Fibroblast of the aortic adventitia (primary cell): ENCODE measurements at places on chromosomes 5 and 9.

GRCh38 chr5:93717162-93717561 is 24.2 kb downstream of the POU5F2 start:
- peak; percentile 37 for DNase-seq

DNA sequence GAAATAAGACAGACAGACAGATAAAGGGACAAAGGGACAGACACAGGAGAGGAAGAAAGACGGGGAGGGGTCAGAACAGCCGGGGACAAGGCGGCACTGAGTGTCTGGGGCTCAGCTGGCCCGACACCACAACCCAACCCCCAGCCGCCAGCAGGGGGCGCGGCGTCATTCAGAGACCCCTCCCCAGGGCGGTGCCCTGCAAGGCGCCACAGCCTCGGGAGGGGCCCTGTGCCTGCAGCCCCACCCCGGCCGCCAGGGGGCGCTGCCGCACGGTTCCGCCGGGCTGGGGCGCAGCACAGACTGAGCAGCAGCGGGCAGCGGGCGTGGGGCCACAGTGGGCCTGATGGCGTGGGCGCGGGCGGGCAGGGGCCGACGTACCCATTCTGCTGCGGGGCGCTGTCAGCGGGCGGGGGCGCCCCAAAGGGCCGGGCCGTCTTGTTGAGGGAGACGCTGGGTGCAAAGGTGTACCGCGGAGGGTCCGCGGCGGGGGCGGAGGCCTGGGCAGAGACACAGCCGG is 5.9 kb downstream of the PDLIM7 start:
- peak; percentile 28 for DNase-seq

GRCh38 chr9:134223591-134224122 is 59.3 kb upstream of the RNU6ATAC start:
- DNase-seq: no peak

GRCh38 chr5:57676222-57677098 is 193.8 kb upstream of the ACTBL2 start:
- DNase-seq: peak; percentile 79

GRCh38 chr5:116525674-116526073 is 48.9 kb downstream of the SEMA6A start:
- no peak for DNase-seq

DNA sequence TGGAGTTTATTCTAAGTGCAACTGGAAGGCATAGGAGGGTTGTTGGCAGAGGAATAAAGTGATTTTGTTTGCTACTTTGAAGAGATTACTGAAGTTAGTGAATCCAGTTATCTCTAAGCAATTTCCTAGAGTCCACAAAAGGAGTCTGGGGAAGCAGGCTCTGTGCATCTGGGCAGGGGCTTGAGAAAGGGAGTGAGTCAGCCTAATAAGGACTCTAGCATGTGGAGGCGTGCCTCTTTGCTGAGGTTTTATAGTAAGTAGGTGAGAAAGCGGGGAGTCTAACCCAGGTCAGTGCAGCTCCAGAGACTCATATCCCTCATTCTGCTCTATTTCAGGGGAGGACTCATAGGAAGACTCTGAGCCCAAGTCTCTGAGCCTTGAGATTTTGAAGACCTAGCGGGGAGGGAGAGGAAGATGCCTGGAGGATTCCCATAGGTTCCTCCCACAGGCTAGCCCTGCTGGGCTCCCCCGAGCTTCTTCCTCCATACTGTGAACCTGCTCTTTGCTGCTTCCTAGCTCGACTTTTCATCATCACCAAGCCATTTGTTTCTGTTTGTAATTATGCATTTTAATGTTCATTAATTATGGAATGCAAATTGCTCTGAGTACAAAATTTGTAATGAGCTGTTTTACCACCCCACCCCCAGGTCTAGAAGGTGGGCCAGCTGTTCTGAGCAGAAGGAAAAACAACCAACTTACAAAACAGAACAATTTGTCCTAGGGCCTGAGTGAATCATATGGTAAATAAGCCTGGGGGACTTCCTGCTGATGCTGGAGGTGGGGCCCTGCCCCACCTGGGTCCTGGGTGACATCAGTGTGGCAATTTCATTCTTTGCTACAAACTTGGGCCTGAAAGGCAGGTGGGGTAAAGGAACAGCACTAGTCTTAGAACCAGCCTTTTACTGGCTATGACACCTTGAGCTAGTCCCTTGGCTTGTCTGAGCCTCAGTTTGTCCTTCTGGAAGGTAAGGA is 150.2 kb downstream of the TRIM32 start:
- DNase-seq: no peak

- DNase-seq: no peak
These were observed 36.9 kb upstream of the GLRA1 start for GRCh38 chr5:151961557-151961956.

DNA sequence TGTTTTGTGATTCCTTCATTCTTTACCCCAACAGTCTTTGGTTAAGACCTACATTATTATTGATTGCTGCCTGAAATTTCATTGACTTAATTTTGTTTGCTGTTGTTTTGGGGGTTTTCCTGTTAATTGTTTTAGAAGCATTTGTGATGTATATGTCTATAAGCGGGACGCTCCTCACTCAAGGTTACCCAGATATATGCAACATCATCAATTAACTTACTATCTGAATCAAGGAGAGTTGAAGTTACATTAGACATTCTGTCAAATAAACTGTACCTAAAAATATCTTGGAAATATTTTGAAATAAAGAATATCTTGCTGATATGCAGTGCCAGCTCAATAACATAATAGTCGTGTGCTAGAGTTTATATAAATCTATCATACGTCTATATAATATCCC is 125.9 kb upstream of the CDH18 start:
- no peak for DNase-seq

- no peak for DNase-seq
These were observed 71.2 kb downstream of the ZCCHC7 start for GRCh38 chr9:37191403-37192089.

DNA sequence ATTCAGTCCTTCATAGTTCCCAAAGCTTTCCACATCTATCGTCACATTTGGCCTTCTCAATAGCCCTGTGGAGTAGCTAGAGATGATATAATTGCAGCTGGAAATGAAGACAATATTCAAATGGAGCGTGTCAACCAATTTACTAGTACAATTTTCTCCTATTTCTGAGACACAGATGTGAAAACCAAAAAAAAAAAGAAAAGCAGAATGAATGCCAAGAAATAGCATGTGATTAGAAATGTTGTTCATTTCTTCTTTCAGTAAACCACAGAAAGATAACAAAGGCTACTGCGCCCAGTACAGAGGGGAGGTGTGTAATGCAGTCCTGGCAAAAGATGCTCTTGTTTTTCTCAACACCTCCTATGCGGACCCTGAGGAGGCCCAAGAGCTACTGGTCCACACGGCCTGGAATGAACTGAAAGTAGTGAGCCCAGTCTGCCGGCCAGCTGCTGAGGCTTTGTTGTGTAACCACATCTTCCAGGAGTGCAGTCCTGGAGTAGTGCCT is 99.0 kb downstream of the MUSK start:
- peak; percentile 96 for DNase-seq

- no peak for DNase-seq
These were observed 32.0 kb downstream of the TJP2 start for GRCh38 chr9:69206047-69206446.

DNA sequence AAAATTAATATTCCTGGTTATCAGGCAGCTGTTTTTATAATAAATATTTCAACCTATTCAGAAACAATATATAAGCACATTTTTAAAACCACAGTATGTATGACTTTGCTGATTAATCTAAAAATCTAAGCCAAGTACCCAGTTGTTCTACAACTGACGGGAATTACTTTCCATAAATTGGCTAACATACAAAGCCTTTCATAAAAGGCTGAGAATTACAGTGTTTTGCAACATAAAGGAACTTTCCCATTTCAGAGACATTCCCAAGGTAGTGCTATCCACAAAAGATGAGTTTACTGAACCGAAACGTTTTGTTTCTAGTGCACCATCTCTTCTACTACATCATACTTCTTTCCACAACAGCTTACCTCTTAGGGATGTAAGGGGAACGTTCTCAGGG is 7.2 kb downstream of the RNF145 start:
- peak; percentile 62 for DNase-seq

- no peak for DNase-seq
These were observed 67.3 kb downstream of the STRBP start for GRCh38 chr9:123201083-123201482.

DNA sequence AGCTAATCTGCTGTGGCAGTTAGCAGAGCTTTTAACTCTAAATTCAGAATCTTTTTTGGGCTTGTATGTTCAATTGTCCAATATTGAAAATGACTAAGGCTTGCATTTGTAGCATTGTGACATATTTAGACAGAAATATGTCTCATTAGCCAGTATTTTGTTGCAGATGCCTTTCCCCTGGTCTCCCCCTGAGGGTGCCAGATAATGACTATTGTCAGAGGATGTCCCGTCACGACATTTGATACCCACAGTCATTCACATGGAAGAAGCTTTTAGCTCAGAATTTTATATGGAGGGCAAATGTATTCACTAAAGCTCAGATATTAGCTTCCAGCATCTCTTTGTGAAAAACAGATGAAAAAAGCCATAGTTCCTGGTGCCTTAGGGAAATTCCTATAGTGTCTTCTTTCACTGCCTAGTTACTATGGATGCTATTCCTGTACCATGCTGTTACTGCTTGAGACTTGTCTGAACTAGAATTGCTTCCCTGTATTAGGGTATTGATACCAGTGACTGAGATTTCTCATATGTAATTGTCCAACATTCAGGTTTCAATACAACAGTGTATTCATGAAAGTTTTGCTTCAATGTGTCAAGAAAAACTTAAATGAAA is 96.2 kb downstream of the CCDC192 start:
- DNase-seq: no peak

- no peak for DNase-seq
These were observed 100.9 kb downstream of the MRPL36 start for GRCh38 chr5:1698589-1699316.

DNA sequence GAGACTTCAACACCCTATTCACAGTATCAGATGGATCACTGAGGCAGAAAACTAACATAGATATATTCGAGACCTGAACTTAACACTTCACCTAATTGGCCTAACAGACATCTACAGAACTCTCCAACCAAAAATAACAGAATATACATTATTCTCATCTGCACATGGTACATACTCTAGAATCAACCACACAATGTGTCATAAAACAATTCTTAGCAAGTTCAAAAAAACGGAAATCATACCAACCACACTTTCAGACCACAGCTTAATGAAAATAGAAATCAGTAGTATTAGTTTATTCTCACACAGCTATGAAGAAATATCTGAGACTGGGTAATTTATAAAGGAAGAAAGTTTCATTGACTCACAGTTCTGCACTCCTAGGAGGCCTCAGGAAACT is 387.9 kb downstream of the DEPDC1B start:
- DNase-seq: no peak
